ENCODE measurements at places on chromosomes 3 and 15.

DNA sequence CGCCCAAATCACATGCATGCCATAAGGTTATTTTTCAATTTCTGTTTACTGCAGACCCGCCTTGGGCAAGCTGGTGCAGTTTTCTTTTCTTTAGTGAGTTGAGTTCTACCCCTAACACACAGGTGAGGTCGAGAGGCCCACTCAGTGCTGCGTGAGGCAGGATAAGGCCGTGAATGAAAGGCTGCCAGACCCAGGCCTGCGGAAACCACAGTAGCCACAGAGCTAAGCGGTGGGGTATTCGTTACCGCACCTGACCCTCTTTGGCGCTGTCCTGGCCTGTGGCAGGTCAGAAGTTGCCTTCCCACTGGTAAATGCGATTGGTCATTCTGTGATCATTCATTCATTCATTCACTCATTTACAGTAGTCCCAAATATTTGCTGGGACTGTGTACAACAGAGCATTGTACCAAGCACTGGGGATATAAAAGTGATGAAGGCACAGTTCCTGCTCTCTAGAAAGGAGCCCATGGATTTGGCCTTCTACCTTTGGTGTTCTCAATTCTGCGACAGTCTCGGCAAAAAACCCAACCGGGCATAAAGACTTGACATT, 144.8 kb downstream of the XXYLT1 start:
- no peak for DNase-seq

- no peak for DNase-seq
Observed at GRCh38 chr15:85761635-85762034, 33.1 kb downstream of the KLHL25 start.

DNA sequence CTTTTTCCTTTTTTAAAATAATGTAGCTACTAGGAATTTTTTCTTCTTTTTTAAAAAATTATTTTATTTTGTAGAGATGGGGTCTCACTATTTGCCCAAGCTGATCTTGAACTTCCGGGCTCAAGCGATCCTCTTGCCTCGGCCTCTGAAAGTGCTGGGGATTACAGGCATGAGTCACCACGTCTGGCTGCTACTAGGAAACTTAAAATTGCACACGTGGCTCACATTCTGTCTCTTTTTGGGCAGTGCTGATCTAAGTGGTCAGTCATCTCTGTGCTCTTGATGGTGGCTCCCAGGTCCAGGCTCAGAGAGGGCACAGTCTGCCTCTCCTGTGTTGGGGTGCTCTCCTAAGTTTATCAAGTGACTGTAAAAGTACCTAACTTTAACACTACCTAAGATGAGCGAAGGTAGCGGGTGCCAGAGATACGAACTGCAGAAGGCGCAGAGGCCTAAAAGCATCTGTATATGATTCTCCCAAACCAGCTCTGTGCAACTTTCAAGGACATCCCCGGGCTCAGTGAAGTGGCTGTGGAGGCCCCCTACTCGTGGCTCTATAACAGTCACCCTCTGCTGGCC, 52.9 kb upstream of the SEC13 start:
- DNase-seq: peak; percentile 44

DNA sequence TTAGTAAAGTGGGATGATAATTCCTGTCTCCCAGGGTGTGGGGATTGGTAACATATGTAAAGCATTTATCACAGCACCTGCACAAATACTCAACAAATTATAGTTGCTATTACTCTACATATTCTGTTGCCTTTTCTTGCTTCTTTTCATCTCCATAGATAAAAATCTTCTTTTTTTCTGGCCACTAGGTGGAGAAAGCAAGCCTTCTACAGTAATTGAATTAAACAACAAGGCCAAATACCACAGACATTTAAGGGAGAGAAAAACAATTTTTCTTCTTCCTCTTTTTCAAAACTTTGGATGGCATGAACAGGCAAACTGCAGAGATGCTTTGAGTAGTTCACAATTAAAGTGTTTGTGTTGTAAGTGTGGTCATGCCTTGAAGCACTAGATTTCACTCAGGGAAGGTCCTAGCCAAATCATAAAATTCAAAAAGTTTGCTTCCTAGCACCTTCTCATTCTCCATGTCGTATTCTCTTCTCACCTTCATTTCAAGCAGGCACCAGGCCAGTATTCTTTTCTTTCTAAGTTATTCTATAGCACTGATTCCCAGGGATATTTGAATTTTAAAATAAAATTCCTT, 493.4 kb upstream of the TGFBR2 start:
- peak; percentile 27 for DNase-seq

- DNase-seq: no peak
Observed at GRCh38 chr3:30320392-30320791, 286.0 kb upstream of the TGFBR2 start.

GRCh38 chr3:127405010-127405598, 117.3 kb upstream of the PRR20G start:
- no peak for DNase-seq

DNA sequence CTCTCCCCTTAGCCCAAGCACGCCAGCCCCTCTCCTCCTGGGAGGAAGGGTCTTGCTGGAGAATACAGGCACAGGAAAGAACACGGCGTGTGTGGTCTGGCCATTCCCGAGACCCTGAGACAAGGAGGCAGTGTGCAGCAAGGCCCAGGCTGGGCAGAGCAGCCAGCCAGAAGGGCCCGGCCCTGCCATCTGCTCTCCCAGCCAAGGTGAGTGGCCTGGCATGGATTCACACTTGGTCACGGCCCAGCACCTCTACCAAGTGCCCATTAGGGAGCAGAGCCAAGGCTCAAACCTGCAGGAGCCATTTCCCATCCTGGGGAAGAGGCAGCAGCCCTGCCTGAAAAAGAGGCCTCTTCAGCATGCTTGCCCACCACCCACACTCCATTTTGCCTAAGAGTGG, 28.6 kb downstream of the MEGF11 start:
- no peak for DNase-seq
